Hepatocyte (in vitro differentiated cells): ENCODE measurements at places on chromosomes 7 and 10. TPM values are rescaled to one million over a fixed set of nuclear protein-coding genes. Genes with fewer than 3 reads are reported as not detected.
A peak's percentile ranks its signal among the peaks of the same experiment; 100 is the strongest.

- H3K4me1 ChIP-seq = peaks cover 5% of the 10 kb centered on the region
- no peaks in the 10 kb centered on the region for H3K36me3 ChIP-seq
- H3K27me3 ChIP-seq = no peaks in the 10 kb centered on the region
- DNase-seq = no peak
- no peak overlapping the region for H3K4me3 ChIP-seq
- H3K27ac ChIP-seq = no peak overlapping the region
Observed at GRCh38 chr10:13592306-13592705, 5.5 kb downstream of the PRPF18 start.

DNA sequence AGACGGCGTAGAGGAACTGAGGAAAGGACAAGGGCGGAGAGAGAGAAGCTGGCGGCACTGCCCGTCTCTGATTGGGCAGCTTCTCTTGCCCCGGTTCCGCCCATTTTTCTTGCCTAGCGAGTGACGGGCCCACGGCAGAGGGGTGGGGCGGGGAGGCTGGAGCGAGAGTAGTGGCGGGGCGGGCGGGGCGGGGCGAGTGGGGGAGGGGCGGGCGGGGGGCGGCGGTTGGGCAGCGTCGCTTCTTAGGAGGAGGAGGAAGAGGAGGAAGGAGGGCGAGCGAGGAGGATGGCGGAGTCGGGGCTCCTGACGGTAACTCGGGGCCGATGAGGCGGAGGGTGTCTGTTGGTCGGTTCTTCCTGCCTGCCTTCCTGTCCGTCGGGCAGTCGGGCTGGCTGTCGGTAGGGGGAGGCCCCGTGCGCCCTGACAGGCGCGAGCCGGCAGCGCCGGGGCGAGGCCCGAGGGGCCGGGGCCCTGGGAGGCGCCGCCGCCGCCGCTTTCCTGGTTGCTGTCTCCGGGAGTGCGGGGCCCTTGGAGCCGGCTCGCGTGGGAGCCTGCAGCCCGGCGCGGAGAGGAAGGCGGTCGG, at the start of gene SHOC2:
Gene SHOC2 (plus strand): TSS at position 256 of the 583 bp plus-strand sequence. CDS start 44,755 bp downstream, outside the sequence.
- no peaks in the 10 kb centered on the region for H3K27me3 ChIP-seq
- H3K4me3 ChIP-seq = peak within 1 kb of the TSS; percentile 55
- H3K36me3 ChIP-seq = no peaks in the 10 kb centered on the region
- peak within 1 kb of the TSS; percentile 96 for H3K27ac ChIP-seq

DNA sequence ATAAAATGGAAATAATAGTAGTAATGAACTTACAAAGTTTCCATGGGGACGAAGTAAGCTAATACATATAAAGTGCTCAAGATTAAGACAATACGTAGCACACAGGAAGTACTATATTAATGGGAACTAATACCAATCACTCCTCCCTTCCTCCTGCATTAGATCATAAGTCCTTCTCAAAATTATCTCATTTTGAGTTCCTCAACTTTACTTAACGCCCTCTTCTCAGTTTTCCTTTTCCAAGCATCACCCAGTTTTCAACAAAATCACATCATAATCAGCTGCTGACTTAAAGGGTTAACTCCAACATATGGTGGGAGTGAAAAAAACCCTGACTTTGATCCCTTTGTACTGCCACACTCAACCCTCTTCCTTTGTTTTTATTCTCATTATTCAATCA, 24.4 kb downstream of the JMJD1C start:
- H3K36me3 ChIP-seq = no peaks in the 10 kb centered on the region
- DNase-seq = no peak
- H3K4me3 ChIP-seq = no peak overlapping the region
- peaks cover 9% of the 10 kb centered on the region for H3K4me1 ChIP-seq

GRCh38 chr10:102735065-102735562, 8.6 kb upstream of the WBP1L start:
- no peak for DNase-seq
- H3K4me1 ChIP-seq = no peaks in the 10 kb centered on the region
- no peak overlapping the region for H3K27ac ChIP-seq
- no peaks in the 10 kb centered on the region for H3K36me3 ChIP-seq
- H3K27me3 ChIP-seq = no peaks in the 10 kb centered on the region
- no peak overlapping the region for H3K4me3 ChIP-seq

DNA sequence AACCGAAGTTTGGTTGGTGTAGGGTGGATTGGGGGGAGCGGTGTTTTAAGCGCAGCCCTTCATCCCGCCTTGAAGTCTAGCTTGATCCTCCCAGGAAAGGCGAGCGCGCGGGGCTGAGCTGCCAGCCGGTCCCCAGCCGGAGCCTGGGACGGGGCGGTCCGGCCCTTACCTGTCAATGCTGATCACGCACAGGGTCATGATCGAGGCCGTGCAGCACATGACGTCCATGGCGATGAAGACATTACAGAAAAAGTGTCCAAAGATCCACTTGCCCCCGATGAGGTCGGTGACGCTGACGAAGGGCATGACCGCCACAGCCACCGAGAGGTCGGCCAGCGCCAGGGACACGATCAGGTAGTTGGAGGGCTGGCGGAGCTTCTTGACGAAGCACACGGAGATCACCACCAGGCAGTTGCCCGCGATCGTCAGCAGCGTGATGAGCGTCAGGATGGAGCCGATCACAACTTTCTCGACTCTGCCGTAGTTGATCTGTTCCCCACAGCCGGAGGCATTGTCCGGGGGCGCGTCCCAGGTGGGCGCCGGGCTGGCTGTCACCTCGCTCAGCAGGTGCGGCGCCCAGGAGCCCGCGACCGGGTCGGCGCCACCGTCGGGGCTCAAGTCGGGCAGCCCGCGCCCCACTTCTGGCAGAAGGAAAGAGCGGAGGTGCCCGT, 740 bp downstream of the HTR7 start:
- peak overlapping the region; percentile 61 for H3K4me3 ChIP-seq
- no peak for DNase-seq
- peaks cover 67% of the 10 kb centered on the region for H3K27me3 ChIP-seq
- peaks cover 7% of the 10 kb centered on the region for H3K4me1 ChIP-seq
- no peak overlapping the region for H3K27ac ChIP-seq
- no peaks in the 10 kb centered on the region for H3K36me3 ChIP-seq

The C10orf95 gene
- 5.6 and 7.7 TPM in 2 replicates for total RNA-seq

DNA sequence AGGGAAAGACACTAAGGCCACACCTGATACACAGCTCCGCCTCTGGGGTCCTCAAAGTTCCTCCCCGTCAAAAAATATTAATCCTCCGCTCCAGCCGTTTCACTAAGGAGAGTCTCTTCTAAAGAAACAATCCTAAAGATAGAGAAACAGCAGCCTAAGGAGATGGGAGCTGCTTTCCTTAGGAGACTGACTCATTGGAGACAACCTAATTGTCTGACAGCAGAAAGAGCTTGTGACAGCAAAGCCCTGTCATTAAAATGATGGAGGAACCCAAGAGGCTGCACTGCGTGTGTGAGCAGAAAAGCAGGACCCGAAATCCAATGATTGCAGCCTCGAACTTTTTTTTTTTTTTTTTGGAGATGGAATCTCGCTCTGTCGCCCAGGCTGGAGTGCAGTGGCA, 44.0 kb upstream of the TNRC18 start:
- no peaks in the 10 kb centered on the region for H3K36me3 ChIP-seq
- no peak overlapping the region for H3K27ac ChIP-seq
- no peak for DNase-seq
- H3K4me3 ChIP-seq = no peak overlapping the region
- no peaks in the 10 kb centered on the region for H3K4me1 ChIP-seq

GRCh38 chr10:18230794-18231193, 90.6 kb downstream of the CACNB2 start:
- DNase-seq = no peak
- H3K27ac ChIP-seq = no peak overlapping the region
- no peak overlapping the region for H3K4me3 ChIP-seq
- no peaks in the 10 kb centered on the region for H3K4me1 ChIP-seq
- no peaks in the 10 kb centered on the region for H3K27me3 ChIP-seq

DNA sequence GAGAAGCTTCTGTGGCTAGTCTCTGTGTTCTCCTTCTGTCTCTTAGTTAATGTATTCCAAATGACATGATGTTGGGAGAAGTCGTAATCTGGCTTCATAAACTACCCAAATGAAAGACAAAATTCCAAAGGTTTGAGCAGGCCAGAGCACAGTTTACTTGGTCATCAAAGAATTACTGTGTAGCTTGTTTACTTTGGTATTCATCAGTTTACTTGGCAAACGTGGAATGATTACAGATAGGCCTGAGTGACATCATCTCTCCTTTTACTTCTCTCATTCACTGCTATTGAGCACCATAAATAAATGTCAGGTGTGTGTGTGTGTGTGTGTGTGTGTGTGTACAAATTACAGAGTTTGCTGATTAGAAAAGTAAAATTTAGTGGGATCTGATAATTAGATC, 327.3 kb downstream of the PHTF2 start:
- no peak overlapping the region for H3K27ac ChIP-seq
- H3K27me3 ChIP-seq = no peaks in the 10 kb centered on the region
- no peak overlapping the region for H3K4me3 ChIP-seq
- DNase-seq = no peak
- H3K4me1 ChIP-seq = no peaks in the 10 kb centered on the region

- no peaks in the 10 kb centered on the region for H3K4me1 ChIP-seq
- H3K4me3 ChIP-seq = no peak overlapping the region
- H3K27ac ChIP-seq = no peak overlapping the region
- no peaks in the 10 kb centered on the region for H3K36me3 ChIP-seq
- no peak for DNase-seq
Observed at GRCh38 chr10:42989481-42989921, 87.4 kb upstream of the RET start.

The CYP2E1 gene
- total RNA-seq = 0.43 TPM in 1 of 2 replicates, not detected in the other

- H3K4me3 ChIP-seq = no peak overlapping the region
- no peaks in the 10 kb centered on the region for H3K4me1 ChIP-seq
- no peaks in the 10 kb centered on the region for H3K27me3 ChIP-seq
Observed at GRCh38 chr10:114392112-114392835, 12.0 kb downstream of the AFAP1L2 start.

The TCAF2 gene
- total RNA-seq = 1.0 and 1.1 TPM in 2 replicates

DNA sequence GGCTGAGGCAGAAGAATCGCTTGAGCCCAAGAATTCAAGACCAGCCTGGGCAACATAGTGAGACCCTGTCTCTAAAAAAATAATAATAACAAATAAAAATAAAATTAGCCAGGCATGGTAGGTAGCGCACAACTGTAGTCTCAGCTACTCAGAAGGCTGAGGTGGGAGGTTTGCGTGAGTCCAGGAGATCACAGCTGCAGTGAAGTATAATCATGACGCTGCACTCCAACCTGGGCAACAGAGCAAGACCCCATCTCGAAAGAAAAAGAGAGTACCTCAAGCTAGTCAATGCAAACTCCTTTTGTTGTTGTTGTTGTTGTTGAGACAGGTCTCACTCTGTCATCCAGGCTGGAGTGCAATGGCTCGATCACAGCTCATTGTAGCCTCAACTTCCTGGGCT, 34.0 kb upstream of the NFE2L3 start:
- H3K27ac ChIP-seq = no peak overlapping the region
- no peaks in the 10 kb centered on the region for H3K4me1 ChIP-seq
- no peak for DNase-seq
- H3K27me3 ChIP-seq = no peaks in the 10 kb centered on the region

The ACSM6 gene
- not detected in 2 replicates for total RNA-seq

The CDH23 gene
- total RNA-seq = 0.30 and 0.56 TPM in 2 replicates

DNA sequence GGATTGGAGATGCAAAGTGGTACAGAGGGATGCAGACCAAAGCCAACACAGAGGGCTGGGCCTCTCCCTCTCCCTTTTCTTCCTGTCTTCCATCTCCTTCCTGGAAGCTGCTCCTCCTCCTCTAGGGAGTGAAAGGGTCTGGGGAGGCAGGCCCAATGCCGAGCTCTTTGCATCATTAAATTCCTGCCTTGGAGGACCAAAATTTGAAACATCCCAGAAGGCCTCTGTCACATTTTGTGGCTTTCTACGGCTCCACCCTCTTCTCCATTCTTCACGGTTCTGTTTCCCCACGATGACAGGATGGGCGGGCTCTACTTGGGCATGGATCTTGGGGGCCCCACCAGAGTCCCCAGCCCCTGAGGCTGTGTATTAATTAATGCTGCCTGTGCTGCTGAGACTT, 76.4 kb downstream of the NEURL1 start:
- no peaks in the 10 kb centered on the region for H3K36me3 ChIP-seq
- H3K4me3 ChIP-seq = no peak overlapping the region
- no peaks in the 10 kb centered on the region for H3K27me3 ChIP-seq
- H3K4me1 ChIP-seq = peaks cover 41% of the 10 kb centered on the region
- DNase-seq = no peak
- H3K27ac ChIP-seq = no peak overlapping the region

GRCh38 chr7:151138153-151138851, 29.2 kb downstream of the GBX1 start:
- H3K4me3 ChIP-seq = no peak overlapping the region
- no peak overlapping the region for H3K27ac ChIP-seq
- no peaks in the 10 kb centered on the region for H3K27me3 ChIP-seq
- H3K36me3 ChIP-seq = no peaks in the 10 kb centered on the region
- no peaks in the 10 kb centered on the region for H3K4me1 ChIP-seq
- DNase-seq = no peak

DNA sequence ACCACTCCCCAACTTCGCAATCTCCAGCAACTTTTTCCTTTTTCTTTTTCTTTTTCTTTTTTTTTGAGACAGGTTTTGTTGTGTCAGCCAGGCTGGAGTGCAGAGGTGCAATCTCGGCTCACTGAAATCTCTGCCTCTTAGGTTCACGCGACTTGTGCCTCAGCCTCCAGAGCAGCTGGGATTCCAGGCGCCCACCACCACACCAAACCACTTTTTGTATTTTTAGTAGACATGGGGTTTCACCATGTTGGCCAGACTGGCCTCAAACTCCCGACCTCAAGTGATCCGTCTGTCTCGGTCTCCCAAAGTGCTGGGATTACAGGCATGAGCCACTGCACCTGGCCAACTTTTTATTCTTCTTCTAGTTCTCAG, 55.0 kb downstream of the KIAA1549 start:
- DNase-seq = no peak
- no peaks in the 10 kb centered on the region for H3K36me3 ChIP-seq
- no peaks in the 10 kb centered on the region for H3K27me3 ChIP-seq
- H3K4me1 ChIP-seq = no peaks in the 10 kb centered on the region
- no peak overlapping the region for H3K4me3 ChIP-seq

DNA sequence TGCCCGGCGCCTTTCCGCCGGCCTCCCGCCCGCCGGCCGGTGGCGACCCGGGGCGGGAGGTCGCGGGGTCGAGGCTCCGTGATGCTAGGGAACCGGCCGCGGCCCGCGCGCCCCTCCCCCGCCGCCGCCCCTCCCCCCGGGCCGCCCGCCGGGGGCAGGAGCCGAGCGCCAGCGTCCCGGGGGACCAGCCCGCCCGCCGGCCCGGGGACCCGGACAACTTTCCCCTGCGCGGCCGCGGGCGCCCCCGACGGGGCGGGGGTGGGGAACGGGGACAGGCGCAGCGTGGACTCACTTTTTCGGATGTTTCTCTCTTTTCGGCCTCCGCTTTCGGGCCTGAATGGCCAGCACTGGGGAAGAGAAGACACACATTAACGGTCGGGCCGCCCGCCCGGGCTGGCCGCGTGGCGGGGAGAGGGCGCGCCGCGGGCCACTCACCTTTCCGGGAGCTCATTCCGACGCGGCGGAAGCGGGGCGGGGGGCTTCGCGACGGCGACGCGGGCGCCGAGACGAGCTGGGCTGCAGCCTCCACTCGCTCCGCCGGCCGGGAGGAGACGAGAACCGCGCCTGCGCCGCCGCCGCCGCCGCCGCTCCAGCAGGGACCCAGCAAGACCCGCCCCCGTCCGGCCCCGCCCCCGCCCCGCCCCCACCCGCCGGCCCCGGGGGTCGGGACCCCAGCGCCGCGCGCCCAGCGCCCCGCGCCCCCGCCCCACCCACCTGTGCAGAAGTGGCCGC, at the start of gene SRPK2:
Gene SRPK2 (minus strand): TSS at position 566 of the 732 bp plus-strand sequence.
- H3K27ac ChIP-seq = peak within 1 kb of the TSS; percentile 92
- H3K4me3 ChIP-seq = peak within 1 kb of the TSS; percentile 100
- peak; percentile 90 for DNase-seq
- H3K36me3 ChIP-seq = no peaks in the 10 kb centered on the region

- H3K27ac ChIP-seq = peak overlapping the region; percentile 30
- DNase-seq = peak; percentile 75
- H3K4me1 ChIP-seq = no peaks in the 10 kb centered on the region
Observed at GRCh38 chr7:99579956-99580777, 17.9 kb upstream of the TMEM225B start.

The AGR2 gene
- 117 and 178 TPM in 2 replicates for total RNA-seq
